ENCODE measurements at places on chromosomes 11 and 22. TPM values are rescaled to one million over a fixed set of nuclear protein-coding genes. Genes with fewer than 3 reads are reported as not detected.

The RTN3 gene
- polyA plus RNA-seq: 103 TPM

The SLC22A9 gene
- not detected for polyA plus RNA-seq

The TSSK2 gene
- polyA plus RNA-seq: 205 TPM

The FXYD6 gene
- polyA plus RNA-seq: 186 TPM

The SORL1 gene
- 14.7 TPM for polyA plus RNA-seq

The SLC22A6 gene
- not detected for polyA plus RNA-seq

The LRRC55 gene
- 0.76 TPM for polyA plus RNA-seq

The OR5D13 gene
- polyA plus RNA-seq: not detected

The CHRM1 gene
- polyA plus RNA-seq: 0.45 TPM

The FAM83F gene
- 57.7 TPM for polyA plus RNA-seq

The MIF gene
- polyA plus RNA-seq: 177 TPM

The GLB1L3 gene
- 13.2 TPM for polyA plus RNA-seq

The OR8G5 gene
- polyA plus RNA-seq: 5.7 TPM

The ME3 gene
- polyA plus RNA-seq: 26.7 TPM

The PDE2A gene
- 14.1 TPM for polyA plus RNA-seq

The UFD1 gene
- 86.6 TPM for polyA plus RNA-seq

The RGL4 gene
- polyA plus RNA-seq: 10.1 TPM

The MS4A2 gene
- 2.0 TPM for polyA plus RNA-seq

The CARD10 gene
- polyA plus RNA-seq: 42.6 TPM

The TUT1 gene
- polyA plus RNA-seq: 25.0 TPM

The TMEM86A gene
- 5.8 TPM for polyA plus RNA-seq

The RTN4RL2 gene
- polyA plus RNA-seq: 3.2 TPM

The SLC25A18 gene
- polyA plus RNA-seq: 6.8 TPM

The SLCO2B1 gene
- polyA plus RNA-seq: 18.2 TPM

The KCNJ1 gene
- polyA plus RNA-seq: 0.16 TPM

The GAB4 gene
- 10.4 TPM for polyA plus RNA-seq

The GRK3 gene
- 46.0 TPM for polyA plus RNA-seq

The FIBP gene
- 131 TPM for polyA plus RNA-seq

The DDX25 gene
- polyA plus RNA-seq: 257 TPM

The PANX2 gene
- polyA plus RNA-seq: 2.0 TPM

All from testis (tissue), 5 donors.